ELF-1 (cell line): ENCODE measurements at places on chromosomes 13 and 19.

- no peak for DNase-seq
Measured at GRCh38 chr19:7678971-7679751, 1.5 kb upstream of the TRAPPC5 start.

DNA sequence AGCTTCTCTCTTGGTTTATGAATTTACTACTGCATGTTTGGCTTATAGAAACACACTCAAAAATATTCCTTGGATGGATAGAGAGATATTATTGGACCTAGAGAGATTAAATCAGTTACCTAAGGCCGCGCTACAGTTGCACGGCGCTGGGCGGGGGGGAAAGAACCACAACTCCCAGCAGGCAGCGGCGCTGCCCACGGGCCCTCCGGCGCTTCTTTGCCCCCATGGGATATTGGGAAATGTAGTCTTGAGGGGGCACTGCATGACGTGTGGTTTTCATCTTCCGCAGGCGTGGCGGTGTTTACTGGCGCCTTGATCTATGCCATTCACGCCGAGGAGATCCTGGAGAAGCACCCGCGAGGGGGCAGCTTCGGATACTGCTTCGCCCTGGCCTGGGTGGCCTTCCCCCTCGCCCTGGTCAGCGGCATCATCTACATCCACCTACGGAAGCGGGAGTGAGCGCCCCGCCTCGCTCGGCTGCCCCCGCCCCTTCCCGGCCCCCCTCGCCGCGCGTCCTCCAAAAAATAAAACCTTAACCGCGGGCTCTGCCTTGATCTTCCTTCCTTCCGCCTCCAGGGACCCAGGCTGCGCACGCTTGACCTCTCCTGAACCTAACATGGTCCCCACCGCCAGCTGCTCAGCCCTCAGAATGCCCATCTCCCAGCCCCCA is 4.8 kb downstream of the EMP3 start:
- DNase-seq = peak; percentile 95

DNA sequence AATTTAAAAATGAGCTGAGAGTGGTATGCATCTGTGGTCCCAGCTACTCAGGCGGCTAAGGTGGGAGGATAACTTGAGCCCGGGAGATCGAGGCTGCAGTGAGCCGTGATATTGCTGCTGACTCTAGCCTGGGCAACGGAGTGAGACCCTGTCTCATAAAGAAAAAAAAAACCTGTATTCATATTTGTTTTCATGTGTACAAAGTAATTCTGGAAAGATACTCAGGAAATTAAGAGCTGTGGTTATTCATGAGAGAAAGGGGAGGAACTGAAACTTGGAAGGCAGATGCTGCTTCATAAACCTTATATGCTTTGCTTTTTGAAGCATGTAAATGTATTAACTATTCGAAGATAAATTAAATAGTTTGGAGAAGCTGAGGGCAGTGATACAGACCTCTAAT is 8.8 kb upstream of the RLN3 start:
- DNase-seq = no peak

- no peak for DNase-seq
Measured at GRCh38 chr13:102280366-102280765, 121.5 kb downstream of the FGF14 start.

GRCh38 chr13:23724196-23724970 is 154.2 kb downstream of the TNFRSF19 start:
- DNase-seq = peak; percentile 46
